Left ventricle myocardium superior (tissue), 1 donor: ENCODE measurements at places on chromosomes 2 and 18.

DNA sequence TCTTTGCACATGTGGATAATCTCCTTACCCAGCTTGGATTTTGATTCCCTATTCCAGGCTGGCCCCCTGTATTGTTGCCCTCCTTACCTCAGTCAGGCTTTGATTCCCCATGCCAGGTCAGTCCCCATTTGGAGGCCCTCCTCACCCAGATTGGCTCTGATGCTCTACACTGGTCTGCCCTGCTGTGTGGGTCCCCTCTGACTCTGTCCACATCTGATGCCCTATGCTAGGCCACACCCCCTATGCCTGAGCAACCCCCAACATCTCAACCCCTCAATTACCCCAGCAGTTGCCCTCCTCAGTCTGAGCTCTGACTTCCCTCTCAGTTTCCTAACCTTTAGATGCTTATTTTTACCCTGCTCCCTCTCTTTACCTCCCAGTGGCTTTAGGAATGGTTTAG, 89.4 kb downstream of the UBR3 start:
- no peak for DNase-seq

DNA sequence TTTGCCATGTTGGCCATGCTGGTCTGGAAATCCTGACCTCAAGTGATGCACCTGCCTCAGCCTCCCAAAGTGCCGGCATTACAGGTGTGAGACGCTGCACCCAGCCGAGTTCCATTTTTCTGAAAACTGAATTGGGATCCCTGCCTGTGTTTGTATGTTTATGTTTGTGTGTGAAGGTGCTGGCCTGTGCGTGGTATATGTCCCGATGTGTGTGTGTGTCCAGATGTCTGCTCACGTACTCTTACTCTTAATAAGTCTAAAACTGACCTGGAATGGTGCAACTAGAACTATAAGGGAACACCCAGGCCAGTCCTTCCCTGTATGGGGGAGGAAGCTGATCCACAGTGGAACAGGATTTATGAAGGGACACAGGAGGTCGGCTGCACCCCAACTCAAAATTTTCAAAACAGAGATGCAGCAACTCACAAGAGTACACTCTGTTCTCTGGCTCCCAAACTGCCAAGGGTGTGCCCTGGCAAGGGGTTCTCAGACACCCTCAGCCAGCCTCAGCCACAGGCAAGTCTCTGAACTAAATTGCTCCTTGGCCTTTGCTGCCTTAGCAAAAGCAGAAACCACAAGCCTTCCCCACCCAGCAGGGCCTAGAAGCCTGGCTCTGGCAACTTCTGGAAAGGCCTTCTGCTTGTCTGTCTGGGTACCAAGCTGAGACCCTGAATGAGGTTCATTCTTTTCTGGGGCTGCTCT, 36.5 kb downstream of the RHOB start:
- DNase-seq = peak; percentile 43

DNA sequence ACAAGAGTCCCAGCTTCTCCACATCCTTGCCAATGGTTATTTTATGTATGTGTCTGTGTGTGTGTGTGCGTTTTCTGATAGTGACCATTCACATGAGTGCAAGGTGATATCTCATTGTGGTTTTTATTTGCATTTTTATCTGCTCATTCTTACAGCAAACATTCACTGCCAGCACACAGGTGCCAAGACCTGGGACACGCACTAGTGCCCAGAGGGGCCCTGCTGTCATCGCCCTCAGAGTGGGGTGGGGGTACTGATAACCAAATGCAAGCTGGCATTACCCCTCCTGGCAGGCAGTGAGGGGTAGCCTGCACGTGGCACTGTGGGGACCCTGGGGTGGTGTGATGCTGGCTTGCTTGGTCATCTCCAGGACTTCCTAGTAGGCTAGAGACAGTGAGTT, 285.4 kb downstream of the LPIN1 start:
- no peak for DNase-seq

- no peak for DNase-seq
Observed at GRCh38 chr2:211762479-211762878, 776.1 kb downstream of the ERBB4 start.

GRCh38 chr2:186485576-186485870, 537 bp upstream of the ZC3H15 start:
- no peak for DNase-seq

GRCh38 chr2:216281316-216281715, 91.0 kb downstream of the MARCHF4 start:
- DNase-seq = no peak

DNA sequence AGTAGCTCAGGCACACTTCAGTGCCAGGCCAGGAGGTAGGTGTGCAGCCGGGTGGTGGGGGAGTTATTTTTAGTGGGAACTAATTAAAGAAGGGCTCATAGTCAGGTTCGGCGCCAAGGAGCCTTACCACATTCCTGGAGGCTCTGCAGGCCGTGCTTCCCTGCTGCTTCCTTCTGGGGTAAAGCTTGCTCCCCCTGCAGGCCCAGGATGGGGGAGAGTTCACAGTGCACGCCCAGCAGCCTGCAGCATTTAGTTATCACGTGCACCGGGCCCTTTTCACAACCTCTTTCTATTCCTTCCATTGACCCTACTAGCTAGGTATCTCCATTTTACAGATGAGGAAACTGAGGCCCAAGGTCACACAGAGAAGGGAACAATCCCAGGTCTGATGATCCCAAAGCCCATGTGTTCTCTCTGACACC, 2.5 kb downstream of the KCNF1 start:
- DNase-seq = peak; percentile 47
